HT1080 (cell line): ENCODE measurements at places on chromosomes 1 and 21.

GRCh38 chr1:8903410-8903809, 24.9 kb upstream of the ENO1 start:
- DNase-seq, result no peak

GRCh38 chr1:210438928-210439841, 110.5 kb downstream of the HHAT start:
- DNase-seq, result peak; percentile 98

DNA sequence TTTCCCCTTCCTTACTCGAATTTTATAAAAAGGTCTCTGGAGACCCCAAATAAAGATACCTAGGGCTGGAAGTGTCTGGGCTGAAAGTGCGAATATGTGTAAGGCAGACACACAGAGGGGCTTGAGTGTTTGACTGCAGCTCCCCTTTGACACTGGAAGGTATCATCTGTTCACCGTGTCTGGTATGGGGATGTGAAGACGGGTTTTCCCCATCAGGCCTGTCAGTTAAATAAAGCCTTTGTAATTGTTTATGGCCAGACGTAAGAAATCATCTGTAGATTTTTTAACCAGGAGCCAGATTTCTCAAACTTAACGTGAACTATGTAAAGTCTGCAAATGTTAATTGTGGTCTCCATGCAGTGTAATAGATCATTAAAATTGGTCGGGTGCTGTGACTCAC, 1173.4 kb downstream of the AMY1C start:
- DNase-seq, result no peak

- DNase-seq, result no peak
Observed at GRCh38 chr1:27296773-27297291, 25.1 kb upstream of the TMEM222 start.

DNA sequence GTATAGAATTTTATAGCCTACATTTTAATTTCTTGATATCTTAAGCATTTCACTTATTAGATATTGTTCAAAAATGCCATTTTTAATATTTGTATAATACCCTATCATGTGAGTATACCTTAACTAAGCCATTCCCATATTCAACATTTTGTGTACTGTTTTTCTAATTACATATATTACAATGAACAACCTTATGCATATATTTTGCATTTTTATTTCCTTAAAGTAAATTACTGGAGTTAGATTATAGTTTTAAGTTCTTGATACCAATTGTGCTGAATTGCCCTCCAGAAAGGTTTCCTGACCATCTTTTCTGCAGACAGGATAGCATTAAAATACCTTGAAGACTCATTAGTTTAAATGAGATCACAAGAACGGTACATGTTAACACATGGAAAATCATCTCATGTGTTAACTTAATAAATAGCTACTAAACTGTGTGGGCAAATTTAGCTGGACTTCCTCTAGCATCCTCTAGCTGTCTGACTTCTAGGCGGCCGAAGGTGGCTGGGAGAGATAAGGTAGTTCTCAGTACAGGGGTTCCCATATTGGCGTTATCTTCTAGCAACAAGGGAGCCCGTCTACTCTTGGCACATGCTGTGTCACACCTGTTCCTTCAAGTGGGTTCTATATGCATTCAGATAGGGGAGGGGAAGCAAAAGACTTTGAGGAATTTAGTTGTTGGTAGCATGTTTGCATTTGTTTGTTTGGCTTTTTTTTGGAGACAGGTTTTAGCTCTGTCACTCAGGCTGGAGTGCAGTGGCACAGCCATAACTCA, 8.9 kb downstream of the DCLRE1B start:
- DNase-seq, result no peak

GRCh38 chr1:61184040-61184713, 101.8 kb downstream of the NFIA start:
- DNase-seq, result no peak

- no peak for DNase-seq
Observed at GRCh38 chr1:76176000-76176399, 101.5 kb downstream of the ST6GALNAC3 start.

GRCh38 chr1:2906085-2906484, 104.6 kb upstream of the TTC34 start:
- no peak for DNase-seq

DNA sequence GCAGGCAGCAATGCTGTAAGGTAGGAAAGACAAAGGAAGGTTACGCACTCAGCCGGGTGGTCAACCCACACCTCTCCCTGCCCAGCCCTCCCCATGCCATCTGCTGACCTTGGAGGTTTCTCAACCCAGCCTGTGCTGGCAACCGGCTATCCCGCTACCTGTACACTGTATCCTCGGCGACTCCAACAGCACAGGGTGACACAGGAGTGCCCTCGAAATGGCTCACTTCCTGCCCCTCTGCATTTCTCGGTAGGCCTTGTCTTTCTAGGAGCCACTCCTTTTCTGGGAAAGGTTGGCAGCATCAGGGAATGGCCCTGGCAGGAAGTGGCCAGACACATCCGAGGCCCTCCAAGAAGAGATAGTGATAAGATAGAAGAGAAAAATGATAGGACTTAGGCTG, 124.0 kb downstream of the PROX1 start:
- DNase-seq, result peak; percentile 15

DNA sequence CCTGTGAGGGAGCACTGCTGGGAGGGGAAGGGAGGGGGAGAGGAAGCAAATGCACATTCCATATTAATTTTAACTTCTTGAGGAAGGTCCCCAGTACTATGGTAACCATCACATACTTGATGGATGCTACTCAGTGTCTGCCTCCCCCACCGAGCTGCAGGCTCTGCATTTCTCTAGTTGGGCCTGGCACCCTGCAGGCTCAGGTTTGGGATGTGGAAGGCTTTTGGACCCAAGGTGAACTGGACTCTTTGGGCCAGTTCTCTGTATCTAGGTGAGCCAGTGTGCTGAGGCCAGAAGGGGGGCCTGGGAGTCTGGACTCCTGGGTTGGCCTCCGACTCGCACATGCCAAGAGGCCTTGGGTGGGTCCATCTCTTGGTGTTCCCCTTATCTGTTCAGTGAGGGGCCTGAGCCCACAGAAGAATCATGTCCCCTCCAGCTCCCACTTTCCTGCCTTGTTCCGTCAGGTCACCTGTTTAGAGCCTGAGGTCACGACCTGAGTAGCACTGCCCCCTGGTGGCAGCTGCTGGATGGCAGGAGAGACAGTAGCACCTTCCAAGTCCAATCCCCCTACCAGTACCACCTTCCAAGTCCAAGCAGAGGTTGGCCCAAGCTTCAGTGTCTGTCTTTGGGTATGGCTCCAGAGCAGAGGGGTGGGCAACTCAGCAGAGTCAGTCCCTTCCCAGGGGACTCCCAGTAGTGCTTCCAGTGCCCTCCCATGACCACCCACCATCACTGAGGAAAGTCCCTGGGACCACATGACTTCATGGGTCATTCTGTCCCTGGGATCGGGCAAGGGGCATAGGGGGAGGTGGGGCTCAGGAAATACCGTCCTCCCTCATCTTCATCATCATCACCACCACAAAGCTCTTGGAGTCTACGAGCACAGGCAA, 241.8 kb downstream of the TRABD2B start:
- DNase-seq, result no peak

DNA sequence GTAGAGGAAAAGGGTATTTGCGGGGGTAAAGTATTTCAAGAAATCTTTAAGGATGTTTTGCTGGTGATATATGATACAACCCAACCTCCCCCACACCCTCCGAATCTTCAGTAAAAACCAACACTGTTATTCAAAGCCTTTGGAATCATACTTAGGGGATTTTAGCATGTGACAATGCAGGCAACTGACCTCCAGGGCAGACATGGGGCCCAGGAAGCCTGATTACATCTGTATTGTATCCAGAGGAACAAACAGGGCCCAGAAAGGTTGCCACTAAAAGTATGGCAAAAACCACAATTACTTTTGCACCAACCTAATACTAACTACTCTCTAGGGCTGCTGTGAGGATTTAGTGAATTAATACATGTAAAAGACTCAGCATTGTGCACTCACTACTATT, 43.9 kb upstream of the CNN3 start:
- DNase-seq, result peak; percentile 28

- DNase-seq, result no peak
Observed at GRCh38 chr21:31686272-31686915, 26.9 kb downstream of the SOD1 start.

DNA sequence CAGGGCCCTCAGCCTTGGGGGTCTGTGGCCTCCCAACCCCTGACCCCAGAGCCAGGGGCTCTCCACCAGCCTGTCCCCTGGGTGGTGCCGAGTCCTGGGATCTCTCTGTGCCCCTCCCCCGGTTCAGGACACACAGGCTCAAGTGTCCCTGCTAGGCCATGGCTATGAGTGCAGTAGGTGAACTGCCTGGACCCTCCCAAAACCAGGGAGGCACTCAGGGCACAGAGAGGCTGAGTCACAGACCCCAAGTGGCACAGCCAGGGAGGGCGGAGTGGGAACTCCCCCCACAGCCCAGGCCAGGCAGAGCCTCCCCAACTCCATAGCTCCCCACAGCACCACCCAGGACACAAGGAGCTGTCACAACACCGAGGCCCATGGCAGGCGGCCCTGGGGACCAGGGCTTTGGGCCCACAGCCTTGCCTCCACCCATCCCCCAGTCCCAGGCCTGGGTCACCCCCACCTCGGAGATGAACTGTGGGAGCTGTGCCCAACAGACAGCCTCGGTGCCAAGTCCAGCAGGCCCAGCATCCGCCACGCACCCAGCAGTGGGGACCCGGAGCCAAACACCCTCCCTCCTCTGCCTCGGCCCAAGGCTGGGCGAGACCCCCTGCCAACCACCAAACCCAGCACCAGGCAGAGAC, 3.2 kb downstream of the DVL1 start:
- DNase-seq, result no peak

- DNase-seq, result no peak
Observed at GRCh38 chr21:22885614-22886013, 1887.4 kb downstream of the NCAM2 start.

DNA sequence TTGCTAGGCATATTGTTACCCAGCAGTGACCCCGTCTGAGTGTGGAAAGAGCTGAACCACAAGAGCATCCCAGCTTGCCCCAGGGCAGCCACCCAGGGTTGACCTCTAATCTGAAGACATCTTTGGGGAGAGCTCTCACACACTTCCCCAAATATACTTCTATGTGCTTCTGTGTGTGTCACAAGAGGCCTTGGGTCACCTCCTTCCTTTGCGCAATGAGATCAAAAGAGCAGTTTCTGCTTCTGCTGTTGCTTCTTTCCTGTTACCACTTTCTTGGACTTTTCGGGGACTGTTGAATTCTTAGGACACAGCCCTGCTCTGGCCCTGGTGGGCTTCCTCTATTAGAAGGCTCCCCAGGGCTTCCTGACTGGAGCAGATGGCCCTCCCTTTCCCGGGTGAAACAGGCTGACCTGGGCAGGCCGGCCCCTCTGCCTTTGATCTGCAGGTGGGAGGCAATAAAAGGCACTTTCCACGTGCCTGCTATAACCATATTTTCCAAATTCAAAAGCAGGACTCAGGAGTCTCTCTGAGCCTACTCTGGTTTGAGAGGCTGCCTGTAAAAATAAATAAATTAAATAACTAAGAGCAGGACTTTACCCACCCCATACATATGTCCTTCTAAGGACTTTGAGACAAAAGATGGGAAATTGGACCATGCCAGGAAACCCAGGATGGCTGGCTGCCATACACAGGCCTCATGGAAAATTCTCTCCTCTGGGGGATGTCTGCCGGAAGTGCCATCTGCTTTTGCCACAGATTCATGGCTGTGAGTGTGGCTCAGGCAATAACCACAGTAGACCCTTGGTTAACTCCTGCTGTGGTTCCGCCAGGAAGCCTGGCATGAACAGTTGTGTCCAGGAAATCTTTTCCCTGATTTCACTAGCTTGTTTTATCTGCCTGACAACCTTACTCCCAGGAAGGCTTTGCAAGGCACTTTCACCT, 28.3 kb upstream of the RCSD1 start:
- no peak for DNase-seq

DNA sequence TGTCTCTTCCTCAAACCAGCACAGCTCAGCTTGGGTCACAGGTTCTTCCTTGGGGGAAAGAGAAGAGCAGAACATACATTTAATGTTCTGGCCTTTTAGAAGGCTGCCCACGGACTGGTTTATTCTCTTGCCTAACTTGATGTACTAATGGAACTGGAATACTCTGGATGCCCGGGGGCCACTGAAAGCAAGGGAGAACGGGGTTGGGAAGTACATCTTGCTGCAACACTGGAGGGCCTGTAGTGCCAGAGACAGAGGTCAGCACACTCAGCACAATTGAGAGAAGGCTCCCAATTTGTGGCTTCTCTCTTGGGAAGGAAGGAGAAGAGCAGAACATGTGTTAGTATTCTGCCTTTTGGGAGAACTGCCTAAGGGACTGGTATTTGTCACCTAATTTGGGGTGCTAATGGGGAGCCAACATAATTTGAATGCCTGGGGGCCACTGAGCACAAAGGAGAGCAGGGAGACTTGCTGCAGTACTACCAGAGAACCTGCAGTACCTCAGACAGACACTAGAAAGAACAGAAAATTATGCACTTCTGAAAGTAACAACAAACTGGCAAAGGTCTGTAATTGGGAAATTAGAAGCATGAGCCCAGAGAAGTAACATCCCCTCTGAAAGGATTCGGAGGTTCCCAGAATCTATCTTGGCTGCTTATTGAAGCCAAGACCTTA, 14.1 kb downstream of the ZNF691 start:
- no peak for DNase-seq

- DNase-seq, result no peak
Observed at GRCh38 chr1:29581256-29581655, 344.9 kb downstream of the PTPRU start.

DNA sequence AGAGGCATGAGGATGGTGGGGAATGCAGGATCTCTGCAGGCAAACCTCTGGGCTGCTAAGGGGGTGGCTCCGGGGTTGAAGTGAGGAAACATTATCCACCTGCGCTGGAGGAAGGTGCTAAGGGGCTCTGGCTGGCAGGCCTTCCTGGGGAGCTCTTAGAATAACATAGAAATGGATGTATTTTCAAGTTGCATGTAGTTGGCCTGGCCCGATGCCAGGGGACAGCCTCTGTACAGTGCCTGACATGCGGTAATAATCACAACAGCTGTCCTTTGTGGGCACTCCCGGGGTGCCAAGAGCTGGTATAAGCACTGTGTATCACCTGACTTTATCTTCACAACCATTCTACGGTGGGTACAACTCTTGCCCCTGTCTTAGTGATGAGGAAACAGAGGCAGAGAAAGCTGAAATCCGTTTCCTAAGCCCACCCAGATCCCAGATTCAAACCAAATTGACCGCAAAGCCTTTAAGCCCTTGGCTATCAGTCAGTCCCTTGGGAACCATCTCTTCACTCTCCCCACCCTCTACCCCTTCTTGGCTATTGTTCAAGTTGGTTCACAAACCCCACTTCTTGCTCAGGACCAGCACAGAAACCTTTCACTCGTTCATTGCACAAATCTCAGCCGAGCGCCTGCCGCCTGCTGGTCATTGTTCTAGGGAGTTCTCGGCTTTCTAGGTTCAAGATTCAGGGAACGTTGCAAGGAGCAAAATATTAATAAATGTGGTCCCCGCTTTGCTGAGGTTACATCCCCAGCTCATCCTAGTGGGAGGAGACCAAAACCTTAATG, 30.9 kb downstream of the PADI4 start:
- no peak for DNase-seq

DNA sequence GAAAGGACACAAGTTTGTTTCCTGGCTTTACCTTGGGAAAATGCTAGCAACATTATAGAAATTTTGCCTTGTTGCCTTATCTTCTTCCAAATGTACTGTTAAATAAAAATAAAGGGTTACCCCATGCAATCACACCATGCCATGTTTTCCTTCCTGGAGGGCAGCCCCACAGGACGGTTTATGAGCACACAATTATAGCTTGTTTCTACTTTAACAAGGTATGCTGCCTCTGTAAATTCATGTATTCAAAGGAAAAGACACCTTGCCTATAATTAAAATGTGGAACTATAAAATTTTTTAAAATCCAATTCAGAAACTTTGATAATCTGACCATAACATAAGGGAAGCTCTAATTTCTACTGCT, 63.4 kb downstream of the CAPN2 start:
- DNase-seq, result no peak
